ENCODE measurements at places on chromosomes 1 and 21. TPM values are rescaled to one million over a fixed set of nuclear protein-coding genes. Genes with fewer than 3 reads are reported as not detected.

PLA2G2C gene
- not detected for total RNA-seq

RABGAP1L gene
- total RNA-seq, result 85.5 TPM

PGBD5 gene
- total RNA-seq, result 17.0 TPM

RIMS3 gene
- total RNA-seq, result 27.2 TPM

OR2L2 gene
- not detected for total RNA-seq

DDR2 gene
- total RNA-seq, result 1.7 TPM

DNA sequence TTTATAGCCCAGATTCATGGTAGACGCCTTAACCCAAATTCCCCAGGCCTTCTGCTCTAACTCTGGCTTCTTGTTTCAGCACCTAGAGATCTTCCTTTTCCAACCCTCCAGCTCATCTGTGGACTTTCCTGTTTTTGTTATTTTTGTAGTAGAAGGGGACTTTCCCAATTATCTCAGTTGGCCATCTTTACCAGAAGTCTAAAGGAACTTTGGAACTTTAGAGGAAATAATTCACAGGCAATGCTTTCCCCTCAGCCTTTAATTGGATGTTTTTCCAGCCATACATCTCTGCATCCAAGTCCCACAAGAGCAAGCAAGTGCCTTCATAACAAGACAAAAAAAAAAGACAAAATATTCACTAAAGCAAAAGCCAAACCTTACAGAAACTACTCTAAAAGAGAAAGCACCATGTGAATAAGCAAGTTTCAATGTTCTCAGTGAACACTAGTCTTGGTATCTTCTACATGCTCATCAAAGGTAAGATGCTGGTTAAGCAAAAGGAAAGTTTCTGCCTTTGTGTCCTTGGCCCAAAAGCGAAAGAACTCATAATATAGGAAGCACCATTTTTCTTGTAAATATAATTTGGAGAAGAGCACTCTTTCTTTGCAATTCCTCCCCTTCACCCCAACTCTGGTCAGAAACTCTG, 377.3 kb downstream of the SETD4 start:
- H3K27ac ChIP-seq, result no peak overlapping the region
- no peak overlapping the region for H3K4me3 ChIP-seq
- no peaks in the 10 kb centered on the region for H3K27me3 ChIP-seq
- H3K36me3 ChIP-seq, result no peaks in the 10 kb centered on the region

DNA sequence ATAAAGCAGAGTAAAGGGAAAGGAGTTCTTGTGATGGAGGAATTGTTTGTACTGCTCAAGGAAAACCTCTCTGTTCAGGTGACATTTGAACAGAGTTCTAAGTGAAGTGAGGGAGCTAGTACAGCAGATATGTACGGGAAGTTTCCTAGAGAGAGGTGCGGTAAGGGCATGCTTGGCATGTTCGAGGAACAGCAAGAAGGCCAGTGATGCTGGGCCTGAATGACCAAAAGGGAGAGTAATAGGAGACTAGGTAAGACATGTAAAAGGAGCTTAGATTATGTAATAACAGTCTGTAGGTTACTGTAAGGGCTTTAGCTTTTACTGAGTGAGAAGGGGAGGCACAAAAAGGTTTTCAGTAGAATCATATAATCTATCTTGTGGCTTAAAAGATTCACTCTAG, 63.9 kb downstream of the PIK3R3 start:
- H3K27me3 ChIP-seq, result no peaks in the 10 kb centered on the region
- H3K4me3 ChIP-seq, result no peak overlapping the region
- no peak overlapping the region for H3K27ac ChIP-seq
- H3K4me1 ChIP-seq, result no peaks in the 10 kb centered on the region
- no peak for DNase-seq
- H3K36me3 ChIP-seq, result no peaks in the 10 kb centered on the region

DNA sequence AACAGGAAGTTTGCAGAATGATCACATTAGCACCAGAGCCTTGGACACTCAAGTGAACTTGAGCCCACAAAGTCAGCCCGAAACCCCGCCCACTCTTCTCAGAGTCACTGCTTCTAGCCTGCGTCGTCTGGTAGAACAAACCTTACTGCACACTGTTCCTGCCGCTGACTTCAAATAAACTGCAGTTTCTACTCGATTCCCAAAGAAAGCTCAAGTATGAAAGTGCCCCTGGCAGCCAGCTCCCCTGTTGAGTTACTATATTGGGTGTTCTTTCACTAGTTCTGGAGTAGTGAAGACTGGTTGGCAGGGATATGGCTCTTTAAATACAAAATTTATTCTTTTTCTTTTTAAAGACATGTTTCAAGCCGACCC, 164.7 kb downstream of the GALNT2 start:
- H3K4me1 ChIP-seq, result peaks cover 34% of the 10 kb centered on the region
- peak overlapping the region; percentile 43 for H3K27ac ChIP-seq
- no peaks in the 10 kb centered on the region for H3K36me3 ChIP-seq
- no peaks in the 10 kb centered on the region for H3K27me3 ChIP-seq

- no peak for DNase-seq
- no peak overlapping the region for H3K27ac ChIP-seq
- no peaks in the 10 kb centered on the region for H3K27me3 ChIP-seq
- no peaks in the 10 kb centered on the region for H3K36me3 ChIP-seq
- no peak overlapping the region for H3K4me3 ChIP-seq
- no peaks in the 10 kb centered on the region for H3K4me1 ChIP-seq
These were observed 38.0 kb downstream of the FMO4 start for GRCh38 chr1:171351961-171352360.

DNA sequence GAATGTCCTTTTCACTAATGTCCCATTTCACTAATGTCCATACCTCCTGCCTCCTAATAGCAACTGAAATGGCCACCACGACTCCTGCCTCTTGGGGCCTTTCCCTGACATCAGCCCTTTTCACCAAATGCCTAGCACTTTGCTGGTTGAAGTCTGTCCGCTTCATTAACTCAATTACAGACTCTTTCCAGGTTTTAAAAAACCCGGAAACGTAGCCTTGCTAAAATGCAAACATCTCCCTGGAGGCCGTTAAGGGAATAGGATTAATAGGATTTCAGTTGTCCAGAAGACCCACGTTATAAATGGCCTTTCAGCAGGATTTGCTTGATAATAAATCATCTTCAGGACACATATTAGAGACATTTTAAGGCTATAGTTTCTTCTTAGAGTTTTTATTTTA, 25.7 kb upstream of the ERO1B start:
- H3K4me3 ChIP-seq, result no peak overlapping the region
- H3K4me1 ChIP-seq, result no peaks in the 10 kb centered on the region
- no peaks in the 10 kb centered on the region for H3K27me3 ChIP-seq

DNA sequence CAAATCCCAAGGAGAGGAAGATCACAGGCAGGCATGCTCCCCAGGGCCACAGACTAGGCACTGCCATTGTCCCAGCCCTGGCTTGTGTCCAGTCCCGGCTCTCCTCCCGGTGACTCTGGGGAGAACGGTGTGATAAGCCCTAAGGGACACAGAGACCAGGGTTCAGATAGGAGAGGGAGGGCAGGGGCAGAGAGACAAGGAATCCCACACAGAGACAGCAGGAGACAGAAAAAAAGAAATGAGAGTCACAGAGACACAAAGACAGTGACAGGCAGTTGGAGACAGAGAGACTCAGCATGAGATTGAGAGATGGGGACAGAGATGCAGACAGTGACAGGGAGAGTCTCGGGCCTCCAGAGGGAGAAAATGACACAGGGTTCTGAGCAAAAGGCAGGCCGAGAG, 361 bp downstream of the INSRR start:
- peak overlapping the region; percentile 82 for H3K4me3 ChIP-seq
- no peak overlapping the region for H3K27ac ChIP-seq
- peaks cover 98% of the 10 kb centered on the region for H3K27me3 ChIP-seq
- no peaks in the 10 kb centered on the region for H3K36me3 ChIP-seq
- no peak for DNase-seq

DNA sequence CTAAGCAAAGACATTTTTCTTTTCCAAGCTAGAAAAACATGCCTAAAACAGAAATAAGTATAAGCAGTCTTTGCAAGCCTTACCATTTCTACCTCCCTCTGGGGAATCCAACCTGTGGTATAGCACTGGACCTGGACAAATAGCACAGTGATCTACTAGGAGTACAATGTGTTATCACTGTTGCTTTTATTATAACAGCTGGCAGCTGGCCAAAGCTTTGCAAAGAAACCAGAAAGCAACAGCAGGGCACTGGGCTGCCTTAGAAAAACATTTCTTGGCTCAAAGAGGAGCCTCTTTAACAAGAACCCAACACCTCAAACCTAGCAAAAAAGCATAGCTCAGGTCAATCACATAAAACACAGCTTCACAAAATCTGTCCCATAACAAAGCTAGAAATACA, 294.5 kb upstream of the GREM2 start:
- DNase-seq, result no peak
- H3K36me3 ChIP-seq, result 0 out of 2 replicates have a peak, but pooled peaks cover 8% of the 10 kb centered on the region
- no peaks in the 10 kb centered on the region for H3K27me3 ChIP-seq
- no peak overlapping the region for H3K27ac ChIP-seq

DNA sequence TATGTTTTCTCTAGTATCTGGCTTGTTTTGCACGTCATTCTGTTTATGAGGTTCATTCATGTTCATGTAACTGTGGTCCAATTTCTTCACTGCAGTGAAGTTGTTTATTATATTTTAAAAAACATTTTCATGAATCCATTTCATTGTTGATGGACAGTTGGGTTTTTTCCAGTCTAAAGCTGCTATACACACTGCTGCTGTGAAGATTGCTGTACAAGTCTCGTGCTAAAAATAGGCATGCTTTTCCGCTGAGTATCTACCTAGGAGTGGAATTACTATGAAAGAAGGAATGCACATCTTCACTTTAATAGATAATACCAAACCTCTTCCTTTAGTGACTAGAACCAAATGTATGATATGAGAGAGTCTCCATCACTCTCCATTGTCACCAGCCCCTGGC, 49.0 kb upstream of the ETS2 start:
- DNase-seq, result no peak
- no peaks in the 10 kb centered on the region for H3K4me1 ChIP-seq
- no peaks in the 10 kb centered on the region for H3K36me3 ChIP-seq
- H3K4me3 ChIP-seq, result no peak overlapping the region
- H3K27ac ChIP-seq, result no peak overlapping the region

- no peak overlapping the region for H3K27ac ChIP-seq
- no peaks in the 10 kb centered on the region for H3K36me3 ChIP-seq
- H3K4me1 ChIP-seq, result peaks cover 15% of the 10 kb centered on the region
- no peak overlapping the region for H3K4me3 ChIP-seq
- DNase-seq, result no peak
These were observed 144.1 kb upstream of the ADAMTS5 start for GRCh38 chr21:27110956-27111355.

- DNase-seq, result peak; percentile 73
- peaks cover 12% of the 10 kb centered on the region for H3K27me3 ChIP-seq
- peak within 1 kb of the TSS; percentile 85 for H3K4me3 ChIP-seq
- H3K36me3 ChIP-seq, result no peaks in the 10 kb centered on the region
These were observed at the start of gene SLC37A1 for GRCh38 chr21:42513151-42513984. Gene SLC37A1, plus strand, starts transcription at chr21:42513852. Its CDS starts 4,603 bp downstream, at chr21:42518455.

DNA sequence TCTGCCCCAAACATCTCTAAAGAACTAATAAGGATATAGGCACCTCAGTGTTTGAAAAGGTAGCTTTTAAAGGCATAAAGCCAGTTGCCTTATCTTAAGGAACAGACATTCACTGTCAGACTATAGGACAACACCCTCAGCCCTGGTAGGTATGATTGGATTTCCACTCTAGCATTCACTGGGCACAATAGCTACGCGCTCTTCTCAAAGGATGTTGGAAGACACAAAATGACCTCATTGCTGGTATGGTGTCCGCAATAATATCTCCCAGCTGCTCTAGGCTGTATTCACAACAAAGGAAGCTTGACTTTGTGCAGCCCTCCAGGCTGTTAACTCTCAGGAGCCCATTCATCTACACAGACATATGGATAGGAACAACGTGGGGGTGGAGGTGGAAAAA, 119.4 kb upstream of the CXADR start:
- H3K27ac ChIP-seq, result no peak overlapping the region
- DNase-seq, result no peak
- H3K36me3 ChIP-seq, result no peaks in the 10 kb centered on the region
- H3K4me3 ChIP-seq, result no peak overlapping the region
- H3K4me1 ChIP-seq, result no peaks in the 10 kb centered on the region
- no peaks in the 10 kb centered on the region for H3K27me3 ChIP-seq

DNA sequence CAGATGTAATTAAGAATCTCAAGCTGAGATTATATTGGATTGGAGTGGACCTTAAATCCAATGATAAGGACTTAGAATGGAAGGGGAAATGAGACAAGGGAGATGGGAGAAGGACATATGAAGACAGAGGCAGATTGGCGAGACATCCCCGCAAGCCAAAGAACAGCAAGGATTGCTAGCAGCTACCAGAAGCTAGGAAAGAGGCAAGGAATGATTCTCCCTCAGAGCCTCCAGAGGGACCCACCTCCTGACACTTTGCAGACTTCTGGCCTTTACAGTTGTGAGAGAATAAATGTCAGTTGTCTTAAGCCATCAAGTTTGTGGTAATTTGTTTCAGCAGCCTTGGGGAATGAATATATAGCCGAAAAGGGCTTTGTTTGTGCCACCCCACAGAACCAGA, 20.7 kb downstream of the METTL13 start:
- H3K4me1 ChIP-seq, result peaks cover 18% of the 10 kb centered on the region
- H3K4me3 ChIP-seq, result no peak overlapping the region
- H3K27ac ChIP-seq, result 0 out of 2 replicates have a peak overlapping the region, but pooled peaks have one; percentile 48

DNA sequence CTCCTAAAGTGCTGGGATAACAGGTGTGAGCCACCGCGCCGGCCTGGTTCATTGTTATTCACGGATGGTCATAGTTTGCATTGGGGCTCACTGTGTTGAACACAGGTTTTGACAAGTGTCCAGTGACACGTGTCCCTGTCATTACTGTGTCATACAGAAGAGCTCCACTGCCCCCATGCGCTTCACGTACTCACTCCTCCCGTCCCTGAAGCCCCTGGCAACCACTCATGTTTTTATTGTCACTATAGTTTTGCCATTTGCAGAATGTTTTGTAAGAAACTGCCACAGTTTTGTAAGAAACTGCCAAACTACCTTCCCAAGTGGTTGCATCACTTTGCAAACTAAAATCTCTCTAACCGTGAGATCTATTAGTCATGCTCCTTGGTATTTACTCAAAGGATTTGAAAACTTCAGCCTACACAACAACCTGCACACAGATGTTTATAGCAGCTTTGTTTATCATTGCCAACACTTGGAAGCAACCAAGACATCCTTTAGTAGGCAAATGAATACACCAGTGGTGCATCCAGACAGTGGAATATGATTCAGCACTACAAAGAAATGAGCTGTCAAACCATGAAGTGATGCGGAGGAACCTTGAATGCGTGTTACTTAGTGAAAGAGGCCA, 163.2 kb upstream of the COL6A1 start:
- peaks cover 4% of the 10 kb centered on the region for H3K4me1 ChIP-seq
- DNase-seq, result no peak
- no peaks in the 10 kb centered on the region for H3K36me3 ChIP-seq
- no peaks in the 10 kb centered on the region for H3K27me3 ChIP-seq
- no peak overlapping the region for H3K27ac ChIP-seq

DNA sequence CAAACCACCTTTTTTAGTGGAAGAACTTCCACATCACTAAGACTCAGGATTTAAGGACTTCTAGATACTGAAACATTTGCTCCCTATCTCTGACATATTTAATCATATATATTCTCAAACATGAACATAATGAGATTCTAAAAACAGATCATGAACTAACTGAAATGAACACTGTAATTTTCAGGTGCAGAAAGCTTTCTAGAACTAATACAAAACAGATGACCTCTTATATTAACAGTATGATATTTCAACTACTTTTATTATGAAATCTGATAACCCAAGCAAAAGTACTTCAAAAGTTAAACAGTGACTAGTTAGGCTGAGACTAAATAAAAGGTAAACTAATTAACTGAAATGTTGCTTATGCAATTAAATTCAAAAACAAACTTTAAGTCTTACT, 157.5 kb downstream of the COP1 start:
- no peaks in the 10 kb centered on the region for H3K27me3 ChIP-seq
- no peaks in the 10 kb centered on the region for H3K4me1 ChIP-seq
- H3K27ac ChIP-seq, result no peak overlapping the region
- no peaks in the 10 kb centered on the region for H3K36me3 ChIP-seq
- no peak overlapping the region for H3K4me3 ChIP-seq
- DNase-seq, result no peak
